NCI-H2029 (cell line): ENCODE measurements at places on chromosomes 5 and 9.

- no peak for DNase-seq
Observed at GRCh38 chr9:131405858-131406537, 12.1 kb downstream of the PRRC2B start.

- DNase-seq = no peak
Observed at GRCh38 chr5:111929261-111929660, 172.3 kb upstream of the NREP start.

DNA sequence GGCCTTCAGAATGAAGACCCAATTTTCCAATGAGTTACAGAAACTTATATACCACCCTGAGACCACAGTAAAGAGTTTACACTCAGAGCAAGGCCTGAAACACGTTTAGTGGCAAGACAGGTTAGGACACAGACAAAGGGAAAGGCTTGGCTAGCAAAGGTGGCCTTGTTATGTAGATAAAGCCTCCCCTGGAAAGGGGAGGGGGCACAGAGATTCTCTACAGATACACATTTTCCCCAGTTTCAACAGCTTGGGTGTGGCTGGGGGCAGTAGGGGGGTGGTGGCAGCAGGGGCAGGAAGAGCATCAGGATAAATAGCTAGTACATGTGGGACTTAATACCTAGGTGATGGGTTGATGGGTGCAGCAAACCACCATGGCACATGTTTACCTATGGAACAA is 51.9 kb upstream of the PPP1R2B start:
- DNase-seq = no peak

- DNase-seq = no peak
Observed at GRCh38 chr5:54881286-54882005, 103.9 kb downstream of the ESM1 start.

DNA sequence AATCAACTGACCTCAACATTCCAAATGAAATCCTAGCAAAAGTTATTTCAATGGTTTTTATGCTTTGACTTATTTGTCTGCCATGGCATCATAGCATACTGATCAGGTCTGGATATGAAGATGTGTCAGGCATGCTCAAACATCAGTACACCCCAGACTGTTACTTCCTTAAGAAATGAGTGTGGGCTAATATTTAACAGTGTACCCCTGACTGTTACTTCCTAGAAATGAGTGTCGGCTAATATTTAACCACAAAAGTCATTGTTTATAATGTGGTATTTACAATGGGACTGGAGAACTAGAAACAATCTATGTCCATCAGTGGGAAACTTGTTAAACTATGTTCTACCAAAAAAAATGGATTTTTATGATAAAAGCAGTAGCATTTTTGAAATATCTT is 38.1 kb upstream of the HNRNPA0 start:
- no peak for DNase-seq

DNA sequence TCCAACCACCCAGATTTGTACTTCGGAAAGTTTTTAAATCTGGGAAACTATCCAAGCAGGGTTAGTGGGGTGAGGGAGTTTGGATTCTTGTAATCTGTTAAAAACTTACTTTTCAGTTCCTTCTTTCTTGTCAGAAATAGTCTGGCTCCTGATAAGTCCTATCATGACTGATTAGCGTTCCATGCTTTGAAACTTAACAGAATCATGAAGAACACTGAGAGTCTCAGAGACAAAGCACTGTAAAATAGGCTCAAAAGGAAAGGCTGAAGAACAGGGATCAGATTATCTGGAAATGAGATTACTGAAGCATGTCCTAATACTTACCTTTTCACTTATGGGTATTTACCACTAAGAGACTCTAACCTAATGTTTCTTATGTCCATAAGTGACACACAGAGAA is 242.5 kb downstream of the ARRDC3 start:
- no peak for DNase-seq

DNA sequence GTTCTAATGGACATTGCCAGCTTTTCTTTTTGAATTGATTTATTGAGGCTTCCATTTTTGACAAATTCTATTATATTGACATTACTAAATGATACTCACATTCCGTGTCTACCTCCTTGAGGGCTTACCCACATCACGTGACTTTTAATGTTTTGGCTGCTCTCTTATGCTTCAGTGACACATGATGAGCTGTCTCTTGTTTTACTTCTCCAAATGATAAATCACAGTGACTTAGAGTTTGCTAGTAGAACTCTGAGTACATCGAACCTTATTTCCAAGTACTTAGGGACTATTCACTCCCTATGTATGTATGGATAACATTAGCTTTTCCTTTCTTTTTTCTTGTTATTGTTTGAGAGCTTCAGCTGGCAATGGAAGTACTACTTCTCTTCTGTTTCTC is 169.8 kb upstream of the KCNN2 start:
- no peak for DNase-seq

- no peak for DNase-seq
Observed at GRCh38 chr9:131018621-131019020, 9.6 kb downstream of the LAMC3 start.

DNA sequence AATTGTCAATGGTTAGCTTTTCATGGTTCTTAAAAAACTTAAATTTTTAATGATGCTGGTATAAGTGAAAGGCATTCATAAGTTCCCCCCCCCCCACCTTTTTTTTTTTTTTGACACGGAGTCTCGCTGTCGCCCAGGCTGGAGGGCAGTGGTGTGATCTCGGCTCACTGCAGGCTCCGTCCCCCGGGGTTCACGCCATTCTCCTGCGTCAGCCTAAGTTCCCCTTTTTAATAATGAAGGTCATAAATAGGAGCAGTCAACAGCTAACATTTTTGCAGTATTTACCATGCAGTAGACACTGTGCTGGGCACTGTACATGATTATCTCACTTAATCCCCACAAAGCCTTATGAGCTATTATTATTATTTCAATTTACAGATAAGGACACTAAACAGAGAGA is 556.3 kb downstream of the PDE4D start:
- DNase-seq = no peak

GRCh38 chr5:149961957-149962409 is 1.4 kb downstream of the SLC26A2 start:
- no peak for DNase-seq

DNA sequence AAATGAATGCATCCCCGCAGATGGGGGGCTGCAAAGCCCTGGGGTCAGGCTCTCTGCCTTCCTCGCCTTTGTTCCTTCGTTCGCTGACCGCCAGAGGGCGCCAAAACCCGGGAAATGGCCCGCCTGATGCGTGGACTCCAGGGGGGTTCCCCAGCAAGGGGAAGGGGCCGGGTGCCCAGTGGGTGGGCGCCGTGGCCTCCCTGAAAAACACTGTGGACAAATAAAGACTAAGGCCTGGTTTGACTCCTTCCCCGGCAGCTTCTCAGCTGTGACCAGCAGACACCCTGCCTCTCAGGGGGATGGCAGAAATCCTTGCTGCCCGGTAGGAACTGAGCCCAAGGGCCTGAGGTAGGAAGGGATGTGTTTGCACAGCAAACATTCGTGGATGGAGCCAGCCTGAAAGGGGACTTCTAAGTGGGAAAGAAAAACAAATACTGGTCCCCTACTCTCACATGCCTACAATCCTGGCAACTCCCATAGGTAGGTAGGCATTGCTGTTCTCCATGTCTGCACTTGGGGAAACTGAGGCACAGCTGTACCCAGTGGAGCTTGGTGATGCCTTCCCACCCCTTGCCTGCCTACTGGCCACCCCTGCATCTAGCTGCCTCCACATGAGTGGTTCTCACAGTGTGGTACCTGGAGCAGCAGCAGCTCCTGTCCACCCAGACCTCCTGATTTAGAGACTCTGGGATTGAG is 57.7 kb downstream of the DUSP1 start:
- DNase-seq = peak; percentile 39

DNA sequence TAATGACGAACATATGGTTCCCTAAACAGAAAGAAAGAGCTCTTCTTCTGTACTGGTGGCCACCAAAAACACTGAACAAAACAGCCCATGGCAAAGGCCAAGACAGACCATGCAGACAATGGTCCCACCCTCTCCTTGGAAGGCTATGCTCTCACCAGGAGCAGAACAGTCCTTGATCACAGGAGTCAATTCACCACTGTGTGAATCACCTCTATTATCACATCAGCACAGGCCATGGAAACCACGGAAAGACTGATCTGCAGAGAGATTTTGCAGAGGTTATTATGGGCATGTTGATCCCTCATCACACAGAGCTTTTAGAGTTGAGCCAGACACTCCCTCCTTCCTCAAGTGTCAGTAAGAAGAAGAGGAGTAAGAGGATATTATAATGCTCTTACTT is 134.0 kb upstream of the RASEF start:
- DNase-seq = no peak

DNA sequence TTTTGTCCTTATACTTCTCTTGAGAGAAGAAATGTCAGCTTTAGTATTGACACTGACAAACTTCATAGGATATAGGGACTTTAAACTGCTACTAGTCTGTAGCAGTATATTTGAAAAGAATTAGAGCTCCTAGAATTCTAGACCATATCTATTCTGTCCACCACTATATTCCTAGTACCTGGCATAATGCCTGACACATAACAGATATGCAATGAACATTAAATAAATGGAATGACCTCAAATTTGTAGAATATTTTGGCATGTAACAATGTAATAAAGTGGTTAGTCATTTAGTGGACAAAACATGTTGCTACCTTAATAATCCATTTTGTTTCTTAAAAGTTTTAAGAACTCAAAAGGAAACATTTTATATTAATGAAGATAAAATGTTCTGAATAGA is 57.5 kb downstream of the HOMER1 start:
- DNase-seq = no peak
